ENCODE measurements at places on chromosomes 1 and 21.

GRCh38 chr1:225044258-225044657 lies 114.8 kb downstream of the DNAH14 start:
- no peak for DNase-seq

DNA sequence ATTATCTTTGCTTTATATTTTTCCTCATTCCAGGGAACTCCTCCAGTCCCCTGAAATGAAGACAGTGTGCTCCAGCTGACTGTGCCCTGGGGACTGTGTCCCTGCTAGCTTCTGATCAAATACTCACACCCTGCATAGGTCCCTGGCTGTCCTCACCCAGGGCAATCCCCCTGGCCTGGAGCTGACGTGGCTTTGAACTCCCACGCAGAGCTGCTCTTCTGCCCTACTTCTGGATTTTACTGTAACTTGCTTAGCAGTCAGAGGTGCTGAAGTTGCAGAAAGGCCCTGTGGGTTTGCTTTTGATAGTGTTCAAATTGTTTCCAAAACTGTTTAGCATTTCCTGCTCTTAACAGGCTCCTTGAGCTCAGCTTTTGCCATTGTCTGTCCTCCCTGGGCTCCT lies 186.5 kb downstream of the FASLG start:
- DNase-seq = no peak

DNA sequence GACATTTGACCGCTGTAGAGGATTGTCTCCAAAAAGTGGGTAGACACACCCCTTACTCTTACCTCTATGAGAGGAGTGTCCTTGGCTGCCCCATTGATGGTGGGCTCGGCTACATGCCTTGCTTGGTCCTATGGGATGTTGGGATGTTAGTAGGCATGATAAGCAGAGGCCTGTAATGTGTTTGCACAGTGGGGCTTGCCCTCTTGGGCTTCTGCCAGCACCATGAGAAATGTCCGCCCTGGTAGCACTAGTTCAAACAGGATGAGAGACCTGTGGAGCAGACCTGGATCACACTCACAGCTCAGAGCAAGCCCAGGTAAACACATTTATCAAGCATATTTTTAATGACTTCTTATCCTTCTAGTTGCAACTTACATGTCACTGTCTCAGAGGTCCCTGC lies 54.2 kb downstream of the SH3GLB1 start:
- peak; percentile 14 for DNase-seq

GRCh38 chr1:181423301-181423918 lies 59.9 kb upstream of the CACNA1E start:
- peak; percentile 69 for DNase-seq
